ENCODE measurements at places on chromosomes 7 and 10. TPM values are rescaled to one million over a fixed set of nuclear protein-coding genes. Genes with fewer than 3 reads are reported as not detected.

Gene SLC16A9
- 9.3 TPM for total RNA-seq

Gene ABCC2
- total RNA-seq = 234 TPM

Gene FOXK1
- 7.5 TPM for total RNA-seq

Gene GJD4
- total RNA-seq = not detected

Gene BAMBI
- total RNA-seq = 4.6 TPM

- H3K4me3 ChIP-seq = no peak overlapping the region
- H3K36me3 ChIP-seq = no peaks in the 10 kb centered on the region
- peaks cover 4% of the 10 kb centered on the region for H3K27me3 ChIP-seq
- peaks cover 7% of the 10 kb centered on the region for H3K4me1 ChIP-seq
Measured at GRCh38 chr10:70492786-70493659, 14.5 kb downstream of the PALD1 start.

DNA sequence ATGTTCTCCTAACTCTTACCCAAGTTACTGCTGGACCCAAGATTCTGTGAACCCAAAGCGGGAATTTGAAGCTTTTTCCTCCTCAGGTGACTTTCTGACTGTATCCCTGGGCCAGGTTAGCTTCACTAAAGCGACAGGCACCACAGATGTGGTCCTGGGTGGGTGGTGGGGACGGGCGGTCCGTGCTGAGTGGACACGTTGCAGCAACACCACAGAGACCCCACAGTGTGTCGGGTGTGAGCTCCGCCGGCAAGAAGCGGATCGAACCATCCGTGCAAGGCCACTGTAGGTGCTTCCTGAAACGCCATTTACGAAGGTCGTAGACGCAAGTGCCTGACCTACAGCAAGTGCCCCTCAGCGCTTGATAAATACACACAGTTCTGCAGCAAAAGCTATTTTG lies 325.9 kb downstream of the ADARB2 start:
- no peaks in the 10 kb centered on the region for H3K4me1 ChIP-seq
- no peak overlapping the region for H3K27ac ChIP-seq
- H3K36me3 ChIP-seq = no peaks in the 10 kb centered on the region
- DNase-seq = peak; percentile 27
- H3K4me3 ChIP-seq = no peak overlapping the region

- H3K27ac ChIP-seq = no peak overlapping the region
- H3K36me3 ChIP-seq = no peaks in the 10 kb centered on the region
- DNase-seq = no peak
- no peak overlapping the region for H3K4me3 ChIP-seq
- H3K4me1 ChIP-seq = no peaks in the 10 kb centered on the region
Measured at GRCh38 chr10:133484818-133485217, 31.1 kb downstream of the SCART1 start.

- peak overlapping the region; percentile 95 for H3K27ac ChIP-seq
- no peaks in the 10 kb centered on the region for H3K27me3 ChIP-seq
- no peak overlapping the region for H3K4me3 ChIP-seq
- no peaks in the 10 kb centered on the region for H3K36me3 ChIP-seq
- no peak for DNase-seq
Measured at GRCh38 chr7:106216923-106217542, 67.8 kb downstream of the NAMPT start.
